Ovary (tissue), 10 donors: ENCODE measurements at places on chromosomes 6 and 20.

- peak; percentile 50 for DNase-seq
Measured at GRCh38 chr20:25579081-25579770, 6.1 kb downstream of the NINL start.

- DNase-seq, result no peak
Measured at GRCh38 chr6:145206247-145206907, 528.9 kb downstream of the EPM2A start.

- no peak for DNase-seq
Measured at GRCh38 chr6:160379466-160379865, 31.3 kb downstream of the SLC22A3 start.

DNA sequence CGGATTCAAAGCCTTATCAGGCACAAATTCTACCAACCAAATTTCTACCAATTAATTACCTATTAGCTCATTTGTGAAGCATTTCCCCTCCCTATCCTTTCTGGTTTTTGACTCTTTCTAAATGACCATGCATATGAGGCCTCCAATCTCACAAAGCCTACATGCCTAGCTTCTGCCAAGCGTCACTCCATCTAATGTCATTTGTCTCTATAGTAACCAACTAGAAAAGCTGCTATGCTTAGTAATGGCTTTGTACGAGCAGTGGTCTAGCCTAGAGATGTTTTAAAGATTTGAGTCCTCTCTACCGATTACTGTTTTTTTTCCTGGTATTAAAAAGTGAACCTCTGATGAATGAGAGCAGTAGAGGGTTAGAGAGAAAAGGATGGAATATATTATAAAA, 4.8 kb upstream of the ASF1A start:
- no peak for DNase-seq

DNA sequence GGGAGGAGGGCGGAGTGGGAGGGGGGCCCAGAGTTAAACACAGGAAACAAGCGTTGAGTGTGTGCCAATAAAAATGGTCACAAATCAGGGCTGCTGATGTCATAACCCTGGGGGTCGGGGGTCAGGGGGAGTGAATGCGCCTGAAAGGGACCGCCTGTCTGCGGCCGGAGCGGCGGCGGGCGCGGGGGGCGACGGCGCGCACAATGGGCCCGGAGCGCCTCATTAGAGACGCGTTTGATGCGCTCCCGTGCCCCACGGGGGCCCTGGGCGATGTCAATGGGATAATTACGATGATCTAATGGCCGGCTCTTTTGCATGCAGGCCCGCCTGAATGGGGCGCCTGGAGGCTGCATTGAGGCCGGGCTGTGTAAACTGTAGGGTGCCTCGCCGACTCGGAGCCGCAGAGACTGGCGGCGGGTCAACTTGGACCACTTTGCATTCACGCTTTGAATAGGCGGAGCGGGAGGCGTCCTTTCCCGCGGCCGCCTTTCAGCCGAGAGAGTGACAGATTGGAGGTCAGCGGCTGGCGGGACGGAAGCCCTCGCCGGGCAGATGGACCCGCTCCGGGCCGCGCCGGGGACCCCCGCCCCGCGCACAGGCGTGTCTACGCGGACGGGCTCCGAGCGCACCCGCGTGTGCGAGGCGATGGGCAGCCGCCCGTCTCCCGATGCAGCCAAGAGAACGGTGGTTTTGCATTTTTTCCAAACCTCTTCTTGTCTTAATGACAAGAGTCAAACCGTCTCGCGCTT, 296.1 kb downstream of the TFAP2C start:
- DNase-seq, result no peak

GRCh38 chr20:62020935-62021701, 44.6 kb downstream of the TAF4 start:
- peak; percentile 77 for DNase-seq

DNA sequence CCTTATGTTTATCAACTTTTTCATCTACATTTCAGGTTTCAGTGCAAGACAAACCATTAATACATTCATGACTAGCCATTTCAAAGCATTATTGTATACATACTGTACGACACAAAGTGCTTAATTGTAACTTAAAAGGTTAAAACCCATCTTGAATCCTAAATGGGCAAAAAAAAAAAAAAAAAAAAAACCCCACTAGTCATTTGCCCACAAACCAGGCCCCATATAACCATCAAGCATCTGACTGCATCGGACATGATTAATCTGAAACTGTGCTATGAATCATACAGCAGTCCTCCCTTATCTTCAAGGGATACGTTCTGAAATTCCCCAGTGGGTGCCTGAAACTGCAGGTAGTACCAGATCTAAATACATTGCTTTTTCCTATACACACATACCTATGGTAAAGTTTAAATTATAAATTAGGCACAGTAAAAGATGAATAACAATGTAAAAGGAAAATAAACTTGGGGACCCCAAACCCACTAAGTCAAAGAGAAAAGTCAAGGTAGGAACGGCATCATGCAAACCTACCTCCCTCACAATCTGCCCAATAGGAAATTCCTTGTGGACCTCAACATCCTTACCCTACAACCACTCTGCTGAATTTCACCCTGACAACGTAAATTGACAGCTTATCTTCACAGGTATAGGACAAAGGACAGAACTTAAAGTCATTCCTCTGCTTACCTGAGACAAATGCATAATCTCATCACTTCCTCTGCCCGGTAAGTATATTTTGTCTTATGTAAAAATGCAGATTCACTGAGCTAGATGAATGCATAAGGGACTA, 14.3 kb downstream of the B4GALT5 start:
- no peak for DNase-seq

GRCh38 chr6:139030228-139030963, 1.9 kb downstream of the ABRACL start:
- DNase-seq, result no peak

DNA sequence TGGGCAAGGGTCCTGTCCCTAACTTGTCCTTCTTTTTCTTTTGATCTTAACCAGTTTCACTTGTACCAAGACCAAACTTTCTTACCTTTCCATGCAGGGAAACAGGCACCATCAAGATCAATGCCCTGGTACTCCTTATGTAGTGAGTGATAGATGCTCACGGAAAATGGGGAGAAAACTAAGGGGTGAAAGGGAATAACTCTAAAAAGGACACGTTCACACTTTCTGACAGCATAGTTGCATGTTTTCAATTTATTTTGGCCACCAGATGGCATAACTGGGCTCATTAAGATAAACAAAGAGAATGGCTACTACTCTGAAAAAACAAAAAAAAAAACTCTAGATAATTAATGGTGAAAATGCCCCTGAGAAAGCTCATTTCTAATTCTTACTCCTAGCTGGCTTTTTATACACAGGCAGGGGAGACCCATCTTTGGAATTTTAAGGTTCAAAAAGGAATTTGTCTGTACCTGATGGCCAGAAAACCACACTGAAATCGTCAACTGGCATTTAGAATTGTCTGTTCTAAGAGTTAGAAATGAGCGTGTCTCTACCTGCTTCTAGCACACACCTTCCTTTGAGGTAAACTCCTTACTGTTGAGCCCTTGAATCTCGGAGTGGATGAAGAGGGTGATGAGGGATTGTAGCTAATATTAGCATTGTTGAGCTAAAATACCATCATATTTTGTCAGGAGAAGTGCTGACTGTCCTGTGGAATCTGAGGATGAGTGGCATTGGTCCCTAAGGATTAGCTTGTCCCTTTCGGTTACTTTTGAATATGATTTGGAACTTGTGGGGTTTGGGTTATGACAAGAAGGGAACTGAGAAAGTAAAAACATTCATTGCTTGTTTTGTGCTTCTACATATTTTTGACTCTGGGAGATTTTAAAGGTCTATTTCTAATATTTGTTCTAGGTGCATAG, 62.2 kb upstream of the DDR1 start:
- no peak for DNase-seq

GRCh38 chr20:50343490-50344179, 153.0 kb downstream of the CEBPB start:
- no peak for DNase-seq

DNA sequence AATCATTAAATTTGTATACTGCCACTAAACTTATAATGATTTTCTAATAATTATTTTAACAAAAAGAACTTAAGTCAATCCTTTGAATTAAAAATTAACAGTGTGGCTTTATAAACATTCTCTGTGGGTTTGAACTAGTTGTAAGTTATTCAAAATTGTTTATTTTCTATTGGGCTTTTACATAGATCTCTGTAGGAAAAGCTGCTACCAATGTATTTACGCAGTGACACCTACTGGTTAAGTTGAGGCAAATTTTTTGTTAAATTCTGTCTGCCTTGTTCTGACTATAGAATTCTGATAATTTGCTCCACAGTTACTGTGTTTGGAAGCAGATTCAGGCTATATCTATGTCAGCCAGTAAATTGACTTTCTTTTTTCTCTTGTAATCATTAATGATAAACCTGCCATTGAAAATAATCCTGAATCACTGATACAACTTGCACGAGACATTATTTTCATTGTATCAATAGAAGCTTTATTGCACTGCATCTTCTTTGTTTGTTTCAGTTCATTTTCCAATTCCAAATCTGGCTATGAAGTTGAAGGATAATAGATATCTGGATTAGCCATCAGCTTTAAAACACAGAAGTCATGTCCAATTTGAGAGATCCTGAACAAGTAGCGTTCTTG, 66.0 kb upstream of the UTRN start:
- DNase-seq, result no peak

DNA sequence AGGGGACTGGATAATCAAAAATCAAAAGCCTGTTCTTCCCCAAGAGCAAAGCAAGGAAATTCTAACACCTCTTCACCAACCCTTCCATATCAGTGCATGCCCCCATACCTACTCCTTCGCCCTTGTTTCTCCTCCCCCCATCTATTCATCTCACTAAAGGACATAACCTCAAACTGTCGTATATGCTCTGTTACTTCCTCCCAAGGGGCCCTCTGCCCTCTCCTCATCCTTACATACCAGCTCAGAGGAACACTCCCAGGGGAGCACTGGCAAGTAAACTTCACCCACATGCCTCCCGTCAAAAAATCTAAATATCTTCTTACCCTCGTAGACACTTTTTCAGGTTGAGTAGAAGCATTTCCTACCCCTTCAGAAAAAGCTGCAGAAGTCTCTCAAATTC, 9.4 kb upstream of the ADTRP start:
- no peak for DNase-seq

DNA sequence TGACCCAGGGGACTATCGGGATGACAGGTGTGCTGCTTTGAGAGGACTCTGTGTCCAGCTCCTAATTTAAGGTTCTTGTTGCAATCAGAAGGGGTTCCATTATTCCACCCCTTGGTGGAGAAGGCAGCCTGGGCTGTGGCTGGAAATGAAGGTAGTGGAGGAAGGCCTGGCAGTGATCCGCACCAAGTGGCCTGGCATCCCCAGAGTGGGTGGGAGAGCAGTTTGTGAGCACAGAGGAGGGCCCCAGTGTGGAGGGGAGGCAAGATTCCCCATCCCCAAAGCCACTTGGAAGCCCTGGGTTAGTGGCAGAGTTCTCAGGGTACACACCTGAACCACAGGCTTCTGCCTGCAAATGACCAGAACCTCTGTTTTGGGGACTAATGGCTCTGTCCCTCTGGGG, 2.3 kb downstream of the TGM3 start:
- no peak for DNase-seq

DNA sequence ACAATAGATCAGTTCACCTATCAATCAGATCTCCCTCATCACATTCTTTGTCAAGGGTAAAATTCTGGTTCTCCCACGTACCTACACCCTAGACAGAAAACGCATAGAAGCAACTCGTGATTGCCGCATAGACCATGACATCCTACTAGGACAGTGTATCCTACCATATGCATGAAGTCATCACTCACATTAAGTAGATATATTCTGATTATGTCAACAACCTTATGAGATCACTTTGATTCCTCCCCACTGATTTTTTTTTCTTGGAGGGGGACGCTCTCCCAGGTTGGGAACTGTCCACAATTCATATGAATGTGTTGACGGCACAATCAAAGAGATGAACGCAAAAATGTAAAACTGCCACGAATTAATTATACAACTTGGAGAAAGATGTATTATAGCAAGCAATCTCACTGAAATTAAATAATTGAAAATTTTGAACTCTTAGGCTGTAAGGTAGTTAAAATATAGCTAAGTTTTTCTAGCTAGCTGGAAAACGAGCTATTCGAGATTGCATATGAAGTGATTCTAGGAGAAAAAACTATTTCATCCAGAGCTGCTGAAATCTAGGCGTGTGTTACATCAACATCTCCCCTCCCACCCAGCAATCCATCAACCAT, 82.5 kb upstream of the CCDC28A start:
- DNase-seq, result no peak

GRCh38 chr20:43959079-43959919, 44.6 kb downstream of the TOX2 start:
- DNase-seq, result no peak

DNA sequence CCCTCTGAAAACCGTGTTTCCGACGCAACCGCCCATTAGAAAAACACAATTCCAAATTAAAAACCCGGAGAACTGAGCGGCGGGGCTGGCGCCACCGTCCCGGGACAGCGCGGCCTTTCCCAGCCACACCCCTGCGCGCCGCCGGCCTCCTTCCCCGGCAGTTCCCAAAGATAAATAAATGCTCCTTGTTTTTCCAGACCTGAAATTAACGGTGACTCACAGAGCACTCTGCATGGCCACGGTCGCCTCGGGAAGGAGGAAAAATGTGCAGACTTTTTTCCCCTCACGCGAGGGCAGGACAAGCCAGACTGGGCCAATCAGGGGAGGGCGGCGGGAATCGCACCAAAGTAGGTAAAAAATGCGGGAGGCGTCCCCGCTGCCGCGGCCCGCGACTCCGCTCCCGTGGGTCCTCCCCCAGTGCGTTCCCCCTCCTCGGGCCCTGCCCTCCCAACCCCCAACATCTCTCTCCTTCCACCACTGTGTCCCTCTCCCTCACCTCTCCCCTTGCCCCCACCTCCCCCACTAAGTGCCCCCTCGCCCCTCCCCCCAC, 828 bp upstream of the DSTN start:
- peak; percentile 90 for DNase-seq

- DNase-seq, result peak; percentile 75
Measured at GRCh38 chr6:32152769-32153563, 975 bp upstream of the PPT2 start.

DNA sequence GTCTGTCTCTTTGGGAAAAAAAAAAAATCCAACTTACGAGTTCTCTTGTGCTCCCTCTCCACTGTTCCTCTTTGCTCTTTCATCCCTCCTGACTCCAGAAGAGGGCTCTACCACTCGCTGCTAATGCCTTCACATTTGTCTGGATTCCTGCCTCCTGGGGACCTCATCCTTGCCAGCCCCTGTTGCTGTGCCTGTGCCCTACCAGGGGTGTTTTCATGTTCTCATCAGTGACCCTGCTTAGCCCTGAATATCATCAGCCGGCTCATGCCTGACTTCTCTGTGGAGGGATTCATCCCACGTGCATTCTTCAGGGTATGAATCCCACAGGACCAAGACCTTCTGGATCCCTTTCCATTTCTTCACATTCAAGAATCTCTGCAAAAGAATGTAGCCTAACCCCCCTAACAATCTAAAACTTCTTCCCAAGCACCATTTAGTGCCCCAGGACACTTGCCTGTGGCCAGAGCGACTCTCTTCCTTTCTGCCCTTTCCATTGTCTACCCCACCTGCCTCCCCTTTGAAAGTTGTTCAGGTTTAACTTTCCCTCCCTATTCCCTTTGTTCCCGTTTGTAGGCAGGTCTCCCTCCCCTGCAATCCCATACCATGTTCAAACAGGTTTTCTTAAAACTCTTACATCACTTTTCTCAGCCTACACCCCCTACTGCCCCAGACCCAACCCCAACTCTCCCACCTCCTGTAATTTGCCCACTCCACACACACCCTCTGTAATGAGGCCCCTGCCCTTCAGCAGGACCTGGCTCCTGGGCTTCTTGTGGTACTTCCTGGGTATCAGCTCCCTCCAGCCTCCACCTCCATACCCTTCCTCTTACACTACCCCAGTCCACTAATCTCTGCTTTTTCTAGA, 50.2 kb downstream of the RREB1 start:
- DNase-seq, result no peak

- no peak for DNase-seq
Measured at GRCh38 chr6:13965582-13966127, 40.9 kb downstream of the RNF182 start.
